ENCODE measurements at places on chromosomes 2 and 18. TPM values are rescaled to one million over a fixed set of nuclear protein-coding genes. Genes with fewer than 3 reads are reported as not detected.

The NYAP2 gene
- 0.03 TPM for polyA plus RNA-seq

The LINC00305 gene
- polyA plus RNA-seq: not detected

The VWC2L gene
- polyA plus RNA-seq: not detected

The UPP2 gene
- polyA plus RNA-seq: not detected

The COPS7B gene
- polyA plus RNA-seq: 15.0 TPM

The FOXD4L1 gene
- polyA plus RNA-seq: not detected

The MROH2A gene
- polyA plus RNA-seq: not detected

The DSG1 gene
- not detected for polyA plus RNA-seq

The IHH gene
- polyA plus RNA-seq: 36.1 TPM

The RGPD4 gene
- polyA plus RNA-seq: not detected

The SLC38A11 gene
- 0.60 TPM for polyA plus RNA-seq

Measured in sigmoid colon (tissue), 7 donors.